ENCODE measurements at places on chromosomes 11 and 22.
A peak's percentile ranks its signal among the peaks of the same experiment; 100 is the strongest.

DNA sequence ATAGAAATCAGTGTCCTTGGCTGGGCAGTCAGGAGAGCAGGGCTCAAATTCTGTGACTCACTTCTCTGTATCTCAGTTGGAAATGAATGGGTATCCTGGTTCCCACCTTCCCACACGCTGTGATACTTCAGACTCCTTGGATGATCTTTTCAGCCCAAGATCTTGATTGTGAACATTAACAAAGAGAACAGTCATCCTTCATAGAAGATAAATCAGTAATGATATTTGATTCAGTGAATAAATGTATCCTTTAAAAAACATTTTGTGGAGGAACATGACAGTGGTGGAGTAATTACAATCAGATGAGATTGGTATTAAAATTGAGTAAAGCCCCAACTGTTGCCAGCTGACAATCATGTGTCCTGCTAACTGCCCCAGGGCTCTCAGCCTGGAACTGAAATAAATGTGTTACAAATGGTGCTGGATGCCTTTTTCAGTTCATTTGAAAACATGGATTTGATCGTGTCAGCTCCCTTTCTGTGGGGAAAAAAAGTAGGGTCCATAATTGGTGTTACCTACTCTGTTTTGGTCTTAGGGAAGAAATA is 72.9 kb upstream of the OR5AN1 start:
- no peak for DNase-seq

- DNase-seq: no peak
Observed at GRCh38 chr11:44979543-44980399, 29.1 kb upstream of the TP53I11 start.

- no peak for DNase-seq
Observed at GRCh38 chr11:78662811-78663210, 88.1 kb upstream of the NARS2 start.

- DNase-seq: peak; percentile 66
Observed at GRCh38 chr22:32765132-32765618, 36.3 kb upstream of the TIMP3 start.

DNA sequence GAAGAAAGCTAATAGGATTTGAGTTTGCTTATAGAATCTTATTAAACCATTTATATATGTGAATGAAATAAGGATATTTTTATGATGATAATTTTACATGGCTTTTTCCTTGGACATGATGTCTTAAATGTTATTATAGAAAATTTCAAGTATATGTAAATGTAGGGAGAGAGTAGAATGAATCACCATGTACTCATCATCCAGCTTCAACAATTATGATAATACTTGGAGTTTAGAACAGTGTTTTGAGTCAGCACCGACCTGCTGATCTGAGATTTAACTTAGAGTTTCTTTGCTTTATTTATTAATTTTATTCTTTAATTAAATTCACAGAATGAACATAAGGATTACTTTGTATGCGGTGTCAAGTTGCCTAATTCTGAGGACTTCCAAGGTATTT is 193.5 kb downstream of the UVRAG start:
- DNase-seq: peak; percentile 26

DNA sequence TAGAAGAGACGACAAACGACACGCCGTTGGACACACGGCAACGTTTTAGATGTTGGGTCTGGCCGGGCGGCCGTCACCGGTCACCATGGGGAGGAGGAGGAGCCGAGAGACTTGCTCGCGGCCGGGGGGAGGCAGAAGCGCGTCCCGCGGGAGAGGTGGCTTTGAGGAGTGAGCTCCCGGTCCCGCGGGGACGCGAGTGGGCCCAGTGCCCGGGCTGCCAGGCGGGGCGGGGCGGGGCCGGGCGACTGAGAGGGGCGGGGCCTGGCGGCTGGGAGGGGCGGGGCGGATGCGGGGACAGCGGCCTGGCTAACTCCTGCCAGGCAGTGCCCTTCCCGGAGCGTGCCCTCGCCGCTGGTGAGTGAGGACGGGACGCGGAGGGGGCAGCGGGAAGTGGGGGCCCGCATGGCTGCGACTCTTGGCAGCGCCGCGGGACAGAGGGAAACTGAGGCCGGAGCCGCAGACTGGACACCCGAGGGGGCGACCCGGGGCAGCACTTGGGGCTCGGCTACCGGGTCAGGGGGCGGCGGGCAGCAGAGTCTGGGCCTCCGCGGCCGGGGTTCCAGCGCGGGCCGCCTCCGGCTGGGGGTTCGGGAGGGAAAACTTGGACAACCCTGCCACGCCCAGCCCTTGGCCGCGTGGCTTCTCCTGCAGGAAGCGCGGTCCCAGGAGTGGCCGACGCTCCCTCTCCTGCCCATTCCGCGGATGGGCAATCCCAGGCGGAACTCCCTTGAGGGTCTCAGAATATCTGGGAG is at the start of gene TSPO:
TSS of gene TSPO (plus strand) at position 309 of the 752 bp plus-strand sequence. CDS start 7,680 bp downstream, outside the sequence.
- peak; percentile 52 for DNase-seq

DNA sequence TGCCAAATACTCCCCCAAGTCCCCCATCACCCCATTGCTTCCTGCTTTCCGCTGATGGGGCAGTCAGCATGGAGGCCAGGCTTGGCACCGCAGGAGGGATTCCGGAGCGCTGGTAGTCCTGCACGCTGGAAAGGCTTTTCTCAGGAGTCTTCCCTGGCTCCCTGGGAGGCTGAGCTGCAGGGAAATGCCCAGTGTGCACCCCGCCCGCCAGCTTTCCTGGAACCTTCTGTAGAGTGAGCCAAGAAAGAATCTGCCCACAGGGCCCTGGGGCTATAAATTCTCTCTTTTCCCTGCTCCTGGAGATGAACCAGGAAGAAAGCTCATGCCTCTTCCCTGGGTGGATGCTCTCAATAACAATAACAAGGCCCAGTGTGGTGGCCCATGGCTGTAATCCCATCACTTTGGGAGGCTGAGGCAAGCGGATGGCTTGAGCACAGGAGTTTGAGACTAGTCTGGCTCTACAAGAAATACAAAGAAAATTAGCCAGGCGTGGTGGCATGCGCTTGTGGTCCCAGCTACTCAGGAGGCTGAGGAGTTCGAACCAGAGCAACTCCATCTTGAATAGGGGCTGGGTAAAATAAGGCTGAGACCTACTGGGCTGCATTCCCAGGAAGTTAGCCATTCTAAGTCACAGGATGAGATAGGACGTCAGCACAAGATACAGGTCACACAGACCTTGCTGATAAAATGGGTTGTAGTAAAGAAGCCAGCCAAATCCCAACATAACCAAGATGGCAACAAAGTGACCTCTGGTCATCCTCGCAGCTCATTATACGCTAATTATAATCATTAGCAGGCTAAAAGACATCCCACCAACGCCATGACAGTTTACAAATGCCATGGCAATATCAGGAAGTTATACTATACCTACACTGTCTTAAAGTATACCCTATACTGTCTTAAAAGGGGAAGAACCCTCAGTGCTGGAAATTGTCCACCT is 46.4 kb upstream of the FTH1 start:
- DNase-seq: no peak

GRCh38 chr22:36619797-36620399 is 83.7 kb downstream of the CACNG2 start:
- DNase-seq: no peak

GRCh38 chr11:85182441-85183387 is 444.4 kb downstream of the DLG2 start:
- peak; percentile 35 for DNase-seq

- no peak for DNase-seq
Observed at GRCh38 chr11:112628676-112629075, 332.5 kb upstream of the NCAM1 start.

GRCh38 chr11:128776424-128777284 is 82.8 kb downstream of the FLI1 start:
- peak; percentile 51 for DNase-seq

- DNase-seq: no peak
Observed at GRCh38 chr22:23569291-23569690, 10.8 kb downstream of the IGLL1 start.

DNA sequence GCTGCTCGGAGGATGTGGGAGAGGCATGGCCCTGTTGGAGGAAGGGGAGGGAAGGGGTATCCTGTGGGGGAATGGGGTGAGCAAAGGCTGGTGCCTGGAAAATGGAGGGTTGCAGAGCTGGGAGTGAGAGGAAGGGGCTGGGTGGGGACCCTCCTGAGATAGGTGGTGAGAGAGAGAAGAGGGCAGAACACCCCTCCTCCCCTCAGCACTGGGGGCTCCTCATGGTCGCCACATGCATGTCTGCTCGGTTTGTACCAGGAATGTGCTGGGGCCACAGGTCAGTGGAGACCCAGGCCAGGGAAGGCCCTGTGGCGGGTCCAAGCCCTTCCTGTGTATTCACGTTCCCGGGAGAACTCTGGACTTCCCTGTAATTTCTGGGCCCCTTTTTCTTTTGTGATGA is 27.8 kb upstream of the ACR start:
- DNase-seq: no peak

GRCh38 chr22:38706901-38707195 is 1.1 kb downstream of the GTPBP1 start:
- DNase-seq: no peak

DNA sequence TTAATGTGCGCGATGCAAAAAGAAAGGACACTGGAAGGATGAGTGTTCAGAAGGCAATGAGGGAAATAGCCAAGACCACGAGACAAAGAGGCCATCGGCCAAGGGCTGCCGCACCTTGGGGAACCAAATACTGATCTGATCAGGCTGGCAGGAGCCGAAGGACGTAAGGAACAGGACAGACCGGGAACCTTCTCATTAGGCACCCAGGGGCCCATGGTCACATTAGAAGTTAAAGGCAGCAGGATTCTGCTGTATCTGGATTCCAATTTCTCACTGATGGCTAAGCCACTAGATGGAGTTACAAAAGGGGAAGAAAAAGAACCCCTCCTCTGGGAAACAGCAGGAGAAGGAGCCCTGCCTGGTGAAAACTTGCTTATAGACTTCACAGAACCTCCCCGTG is 28.8 kb upstream of the CPT1A start:
- DNase-seq: peak; percentile 43

GRCh38 chr11:92246630-92247029 is 22.0 kb downstream of the FAT3 start:
- no peak for DNase-seq

DNA sequence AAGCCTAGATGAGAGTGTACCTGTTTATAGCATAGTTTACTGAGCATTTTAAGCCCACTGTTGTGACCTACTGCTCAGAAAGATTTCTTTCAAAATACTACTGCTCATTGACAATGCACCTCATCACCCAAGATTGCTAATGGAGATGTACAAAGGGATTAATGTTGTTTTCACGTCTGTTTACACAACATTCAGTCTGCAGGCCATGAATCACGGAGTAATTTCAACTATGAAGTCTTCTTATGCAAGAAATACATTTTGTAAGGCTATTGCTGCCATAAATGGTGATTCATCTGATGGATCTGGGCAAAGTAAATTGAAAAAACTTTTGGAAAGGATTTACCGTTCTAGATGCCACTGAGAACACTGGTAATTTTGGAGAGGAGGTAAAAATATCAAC is 112.9 kb downstream of the KIF18A start:
- DNase-seq: peak; percentile 58

GRCh38 chr11:5284637-5285036 is 14.9 kb upstream of the HBE1 start:
- no peak for DNase-seq

DNA sequence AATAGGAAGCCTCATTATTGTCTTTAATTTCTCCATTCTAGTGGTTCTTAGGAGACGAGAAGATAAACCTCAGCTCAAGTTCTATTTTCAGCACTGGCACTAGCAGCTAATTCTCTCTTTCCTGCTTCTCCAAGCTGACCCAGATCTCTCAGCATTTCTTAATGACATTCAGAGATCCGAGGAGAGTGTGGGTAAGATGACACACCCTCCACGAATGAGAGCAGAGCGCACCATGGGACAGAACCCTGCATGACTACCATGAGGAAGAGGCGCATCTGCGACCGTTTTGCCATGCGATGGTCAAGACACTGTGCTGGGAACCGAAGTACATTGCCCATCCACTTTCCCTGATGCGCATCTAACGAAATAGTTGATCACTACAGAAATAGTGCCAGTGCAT is 241.8 kb downstream of the LARGE1 start:
- DNase-seq: no peak

DNA sequence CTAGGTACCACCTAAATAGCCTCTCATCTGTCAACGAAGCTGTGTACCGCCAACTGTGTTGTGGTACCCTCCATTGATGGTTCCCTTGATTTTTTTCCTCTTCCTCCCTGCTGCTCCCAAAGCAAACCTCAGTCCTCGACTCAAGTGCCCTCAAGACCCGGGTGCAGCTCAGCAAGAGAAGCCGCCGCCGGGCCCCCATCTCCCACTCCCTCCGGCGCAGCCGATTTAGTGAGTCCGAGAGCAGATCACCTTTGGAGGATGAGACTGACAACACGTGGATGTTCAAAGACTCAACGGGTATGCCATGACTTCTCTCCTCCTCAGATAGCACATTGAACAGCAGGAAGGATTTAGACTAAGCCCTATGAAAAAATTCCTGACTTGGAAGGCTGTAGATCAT is 22.4 kb upstream of the CRYBB3 start:
- DNase-seq: no peak

All from mesenchymal stem cell (in vitro differentiated cells and primary cell).